ENCODE measurements at places on chromosomes 2 and 18.
A peak's percentile ranks its signal among the peaks of the same experiment; 100 is the strongest.

DNA sequence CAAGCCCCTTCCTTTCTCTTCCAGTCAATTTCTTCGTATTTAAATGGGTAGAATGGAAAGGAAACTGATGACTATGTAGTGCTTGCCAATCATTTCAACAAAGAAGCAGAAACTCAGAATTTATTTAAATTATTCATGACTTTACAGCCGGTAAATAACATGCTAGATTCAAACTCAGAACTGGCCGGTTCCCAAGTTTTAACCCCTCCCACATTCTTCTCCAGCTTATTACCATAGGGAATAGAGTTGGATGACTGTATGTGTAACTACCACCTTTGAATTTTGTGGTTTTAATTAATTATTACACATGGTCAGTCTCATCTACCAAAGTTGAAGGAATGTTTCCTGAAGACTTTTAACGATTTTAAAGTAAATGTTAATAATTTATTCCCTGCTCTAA is 819.3 kb upstream of the LRATD1 start:
- DNase-seq = no peak

DNA sequence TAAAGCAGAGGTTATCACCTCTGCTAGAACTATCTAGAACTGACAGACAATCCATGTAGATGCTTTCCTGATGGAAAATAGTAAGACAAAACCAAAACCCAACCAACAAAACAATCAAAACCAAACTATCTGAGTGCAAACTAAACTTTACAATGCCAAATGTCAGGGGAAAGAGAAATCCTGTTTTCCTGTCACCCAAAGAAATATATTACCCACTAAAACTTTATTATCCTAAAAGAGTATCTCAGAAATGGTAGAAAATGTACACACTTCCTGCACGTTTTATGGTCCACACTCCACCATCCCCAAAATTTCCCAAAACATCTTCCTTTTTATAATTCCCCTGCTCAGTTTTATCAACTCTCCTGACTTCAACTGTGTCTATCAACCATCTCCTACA is 29.9 kb downstream of the SP3 start:
- DNase-seq = no peak

DNA sequence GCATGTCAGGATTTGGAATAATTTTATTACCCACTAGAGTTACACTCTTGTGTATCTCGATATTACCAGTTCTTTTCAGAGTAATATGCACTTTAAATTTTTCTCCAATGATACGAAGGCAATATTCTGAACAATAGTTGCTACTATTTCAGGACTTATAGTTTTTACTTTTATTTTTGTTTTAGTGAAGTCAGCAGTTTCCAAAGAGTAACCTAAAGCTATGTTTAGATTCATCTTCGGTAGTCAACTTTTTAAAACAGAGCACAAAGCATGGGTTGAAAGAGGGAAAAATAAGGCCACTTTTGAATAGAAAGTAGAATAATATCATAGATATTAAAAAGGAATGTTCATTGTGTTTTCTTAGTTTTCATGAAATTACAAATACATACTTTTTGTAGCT is 532.7 kb downstream of the CPS1 start:
- no peak for DNase-seq

GRCh38 chr2:130917006-130917688 is 80.4 kb downstream of the ARHGEF4 start:
- no peak for DNase-seq

DNA sequence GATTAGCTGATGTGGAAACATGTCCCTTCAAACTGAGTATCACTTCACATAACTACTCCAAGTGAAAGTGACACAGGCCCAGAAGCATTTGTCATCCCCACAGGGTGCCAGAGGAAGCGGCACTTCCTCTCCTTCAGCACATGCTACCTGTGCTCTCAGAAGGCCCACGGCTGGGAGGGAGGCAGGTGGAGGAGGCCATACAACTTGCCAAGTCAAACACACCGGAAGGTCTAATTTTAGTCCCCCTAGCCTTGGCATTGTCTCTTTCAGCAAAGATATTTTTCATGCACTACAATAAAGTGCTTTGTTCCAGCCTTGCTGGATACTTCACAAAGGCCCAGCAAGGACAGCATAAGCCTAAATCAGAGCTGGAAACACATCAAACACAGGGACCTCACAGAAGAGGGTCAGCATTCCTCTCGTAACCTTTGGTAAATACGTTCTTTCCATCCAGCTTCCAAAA is 38.0 kb downstream of the VSNL1 start:
- no peak for DNase-seq

DNA sequence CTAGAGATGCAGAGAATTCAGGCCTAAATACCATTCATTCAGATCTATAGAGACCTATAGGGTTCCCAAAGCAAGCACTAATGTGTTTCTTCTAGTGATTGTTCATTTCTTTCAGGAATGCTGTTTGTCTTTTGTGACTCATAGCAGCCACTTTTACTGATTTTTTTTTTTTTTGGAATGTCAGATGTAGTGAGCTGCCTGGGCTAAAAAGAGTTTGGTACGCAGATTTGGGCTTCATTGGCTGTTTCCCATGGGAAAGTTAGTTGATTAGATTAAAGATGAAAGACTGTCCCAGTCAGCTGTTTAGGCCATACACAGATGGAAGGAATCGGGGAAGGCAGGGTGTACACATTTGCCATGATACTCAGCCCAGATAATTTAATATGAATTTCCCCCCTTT is 87.6 kb downstream of the CDC42EP3 start:
- no peak for DNase-seq

GRCh38 chr2:166381-166780 is 97.5 kb downstream of the SH3YL1 start:
- DNase-seq = no peak

GRCh38 chr2:124027182-124027581 is 2.1 kb downstream of the CNTNAP5 start:
- DNase-seq = peak; percentile 0

DNA sequence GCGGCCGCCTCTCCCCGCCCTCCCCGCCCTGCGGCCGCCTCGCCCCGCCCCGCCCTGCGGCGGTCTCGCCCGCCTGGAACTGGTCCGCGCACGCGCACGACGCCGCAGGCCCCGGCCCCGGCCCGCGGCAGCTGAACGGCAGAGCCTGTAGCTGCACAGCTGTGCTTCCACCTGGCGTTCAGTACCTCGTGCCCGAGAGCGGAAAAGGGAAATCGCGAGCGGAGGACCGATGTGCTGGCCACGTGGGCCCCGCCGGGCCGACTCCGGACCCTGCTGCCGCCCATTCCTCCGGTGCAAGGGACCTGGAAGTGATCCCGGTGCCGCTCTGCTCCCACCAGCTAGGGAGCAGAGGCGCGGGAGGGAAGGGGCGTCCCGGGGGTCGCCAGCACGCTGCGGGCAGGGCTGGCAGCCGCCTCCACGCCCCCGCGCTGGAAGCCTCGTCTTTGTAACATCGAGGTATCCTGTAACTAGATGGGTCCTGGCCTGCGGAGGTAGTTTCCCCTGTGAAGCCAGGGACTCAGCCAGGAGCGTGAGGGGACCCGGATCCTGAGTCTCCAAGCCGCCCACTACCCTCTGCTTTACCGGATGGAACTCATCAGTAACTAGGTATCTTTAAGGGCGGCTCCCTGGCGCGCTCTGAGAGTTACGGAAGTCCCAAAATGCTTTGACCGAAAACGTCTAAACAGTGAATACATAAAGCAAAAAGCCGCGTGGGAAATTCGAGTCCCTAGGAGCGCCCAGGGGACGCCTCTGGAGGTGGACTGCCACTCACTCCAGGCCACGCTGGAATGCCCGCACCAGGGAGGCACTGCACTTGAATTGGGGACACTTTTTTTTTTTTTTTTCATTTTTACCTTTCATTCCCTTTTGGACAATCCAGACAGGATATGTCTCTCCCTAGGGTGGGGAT is 704 bp upstream of the ODC1 start:
- peak; percentile 65 for DNase-seq

DNA sequence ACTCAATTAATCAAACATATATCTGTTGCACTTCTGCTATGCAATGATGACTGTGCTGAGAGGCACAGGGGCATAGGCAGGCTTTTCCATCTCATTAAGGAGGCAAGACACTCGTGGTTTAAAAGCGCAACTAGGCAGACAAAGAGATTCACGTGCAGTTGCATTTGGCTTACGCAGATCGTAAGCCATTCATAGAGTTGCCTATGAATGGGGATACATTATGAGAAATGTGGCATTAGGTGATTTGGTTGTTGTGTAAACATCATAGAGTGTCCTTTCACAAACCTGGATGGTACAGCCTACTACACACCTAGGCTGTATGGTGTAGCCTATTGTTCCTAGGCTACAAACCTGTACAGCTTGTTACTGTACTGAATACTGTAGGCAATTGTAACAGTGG is 284.7 kb downstream of the DCC start:
- no peak for DNase-seq

Data from HFF-Myc (cell line).